Astrocyte of the spinal cord (primary cell): ENCODE measurements at places on chromosomes 16 and 17.
A peak's percentile ranks its signal among the peaks of the same experiment; 100 is the strongest.

GRCh38 chr17:38903404-38903803 lies 22.0 kb upstream of the LASP1NB start:
- DNase-seq, result no peak

GRCh38 chr17:7713782-7714181 lies 3.8 kb upstream of the DNAH2 start:
- no peak for DNase-seq

- DNase-seq, result no peak
These were observed 76.3 kb downstream of the AMFR start for GRCh38 chr16:56349086-56349415.

DNA sequence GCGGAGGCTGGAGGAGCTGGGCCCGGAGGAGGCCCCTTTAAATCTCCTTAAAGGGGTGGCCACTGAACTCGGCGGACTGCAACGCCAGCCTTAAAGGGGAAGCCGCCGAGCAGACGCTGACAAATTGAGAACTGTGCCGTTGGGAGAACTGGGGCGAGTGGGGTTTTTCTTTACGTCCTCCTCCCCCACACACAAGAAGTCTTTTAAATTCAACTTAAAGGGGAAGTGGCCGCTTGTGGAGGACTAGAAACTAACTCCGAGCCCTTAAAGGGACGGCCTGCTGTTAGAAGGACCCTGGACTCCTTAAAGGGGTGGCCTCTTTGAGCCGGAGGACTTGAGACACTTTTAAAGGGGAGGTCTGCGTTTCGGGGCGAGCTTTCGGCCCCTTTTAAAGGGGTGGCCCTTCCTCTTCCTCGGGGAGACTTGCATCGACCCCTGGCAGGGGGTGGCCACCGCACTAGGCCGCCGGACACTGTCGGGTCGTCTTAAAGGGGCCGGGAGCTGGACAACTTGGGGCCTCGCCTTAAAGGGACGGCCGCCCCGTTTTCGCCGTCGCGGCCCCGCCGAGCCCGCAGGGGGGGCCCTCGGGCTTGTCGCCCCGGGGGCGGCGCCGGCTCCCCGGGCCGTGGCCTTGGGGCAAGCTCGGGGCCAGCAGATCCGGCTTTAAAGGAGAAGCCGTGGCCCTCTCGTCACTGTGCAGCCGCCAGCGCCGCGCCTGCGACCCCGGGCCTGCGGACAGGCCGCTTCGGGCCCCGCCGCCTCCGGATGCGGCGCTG lies 688 bp downstream of the FBRS start:
- peak; percentile 99 for DNase-seq

GRCh38 chr16:3059041-3059722 lies 6.3 kb upstream of the IL32 start:
- DNase-seq, result peak; percentile 76

DNA sequence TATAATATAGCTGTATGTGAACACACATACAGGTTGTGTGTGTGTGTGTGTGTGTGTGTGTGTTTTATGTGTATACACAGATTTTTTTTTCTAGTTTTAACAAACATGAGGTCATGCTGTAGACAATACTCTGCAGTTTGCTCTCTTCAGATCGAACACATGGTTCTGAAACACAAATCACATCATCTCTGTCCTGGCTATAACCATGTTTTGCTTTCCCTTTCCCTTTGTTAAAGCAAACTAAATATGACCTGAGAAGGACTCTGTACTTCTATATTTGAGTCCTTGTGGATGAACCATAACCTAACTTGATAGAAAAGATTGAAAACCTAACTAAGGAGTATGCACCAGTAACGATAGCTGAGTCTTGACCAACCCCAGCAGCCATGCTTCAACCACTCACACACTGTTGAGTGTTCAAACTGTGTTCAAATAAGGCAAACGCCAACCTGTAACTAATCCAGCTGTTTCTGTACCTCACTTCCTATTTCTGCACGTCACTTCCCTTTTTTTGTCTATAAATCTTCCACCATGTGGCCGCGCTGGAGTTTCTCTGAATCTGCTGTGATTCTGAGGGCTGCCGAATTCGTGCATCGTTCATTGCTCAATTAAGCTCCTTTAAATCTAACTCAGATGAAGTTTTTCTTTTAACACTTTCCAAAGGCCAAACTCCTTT lies 303.8 kb downstream of the HS3ST3B1 start:
- DNase-seq, result no peak

DNA sequence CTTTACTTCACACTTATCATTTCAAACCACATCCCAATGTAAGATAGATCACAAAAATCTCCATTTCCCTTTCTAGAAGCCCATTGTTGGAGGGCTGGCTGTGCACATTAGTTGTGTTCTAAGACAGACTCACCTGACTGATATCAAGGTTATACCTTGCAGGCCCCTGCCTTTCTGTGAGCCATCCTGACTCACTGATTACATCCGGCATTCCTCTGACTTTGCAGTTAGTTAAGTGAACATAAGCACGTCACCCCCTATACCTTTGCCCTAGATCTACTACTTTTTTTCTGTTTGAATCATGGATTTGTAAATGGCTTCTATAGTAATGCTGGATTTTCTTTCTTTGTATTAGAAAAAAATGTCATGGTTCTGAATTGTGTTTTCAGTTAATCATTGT lies 78.3 kb downstream of the TANGO6 start:
- peak; percentile 51 for DNase-seq

DNA sequence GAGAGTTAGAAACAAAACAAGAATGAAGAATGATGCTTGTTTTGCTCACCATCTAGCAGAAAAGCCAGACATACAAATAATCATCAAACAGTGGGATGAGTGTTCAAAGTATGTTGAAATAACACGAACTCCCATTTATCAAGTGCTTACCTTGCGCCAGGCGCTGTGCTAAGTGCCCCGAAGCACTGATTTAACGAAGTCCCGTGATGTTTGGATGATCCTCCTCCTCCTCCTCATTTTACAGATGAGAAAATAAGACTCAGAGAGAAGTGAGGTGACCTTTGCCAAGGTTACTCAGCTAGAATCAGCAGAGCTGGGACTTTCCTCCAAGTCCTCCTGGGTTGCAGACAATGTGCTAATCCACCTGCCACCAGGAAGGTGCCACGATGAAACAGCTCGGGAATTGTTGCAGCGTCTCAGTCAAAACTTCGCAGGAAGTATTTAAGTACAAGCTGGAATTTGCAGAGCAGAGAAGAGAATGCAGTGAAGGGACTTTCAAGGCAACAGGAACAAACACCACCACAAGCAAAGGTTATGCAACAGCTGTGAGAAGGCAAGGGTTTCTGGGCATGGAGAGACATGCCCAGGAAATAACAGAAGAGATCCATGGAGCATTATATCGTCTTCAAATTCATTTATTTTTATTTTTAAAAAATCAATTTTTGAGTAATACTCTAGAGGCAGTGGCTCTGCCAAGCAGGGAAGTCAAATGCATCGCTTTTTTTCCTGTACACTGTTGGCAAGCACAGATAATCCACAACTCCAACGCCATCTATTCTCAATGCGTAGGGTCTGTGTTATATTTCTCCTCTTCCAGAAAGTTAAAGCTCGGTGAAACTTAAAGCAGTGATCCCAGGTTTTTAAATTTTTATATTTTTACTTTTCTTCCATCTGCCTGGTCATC lies 11.1 kb downstream of the PRCD start:
- DNase-seq, result peak; percentile 26

- DNase-seq, result peak; percentile 96
These were observed 408.7 kb downstream of the SLC39A11 start for GRCh38 chr17:72683506-72684404.

- no peak for DNase-seq
These were observed 91.9 kb downstream of the IRF8 start for GRCh38 chr16:85990861-85991301.

- no peak for DNase-seq
These were observed 7.6 kb upstream of the RPL13 start for GRCh38 chr16:89552913-89553312.

- DNase-seq, result no peak
These were observed 5.7 kb upstream of the ATXN1L start for GRCh38 chr16:71840052-71840451.

GRCh38 chr17:2137342-2138098 lies 82.6 kb downstream of the HIC1 start:
- peak; percentile 79 for DNase-seq

DNA sequence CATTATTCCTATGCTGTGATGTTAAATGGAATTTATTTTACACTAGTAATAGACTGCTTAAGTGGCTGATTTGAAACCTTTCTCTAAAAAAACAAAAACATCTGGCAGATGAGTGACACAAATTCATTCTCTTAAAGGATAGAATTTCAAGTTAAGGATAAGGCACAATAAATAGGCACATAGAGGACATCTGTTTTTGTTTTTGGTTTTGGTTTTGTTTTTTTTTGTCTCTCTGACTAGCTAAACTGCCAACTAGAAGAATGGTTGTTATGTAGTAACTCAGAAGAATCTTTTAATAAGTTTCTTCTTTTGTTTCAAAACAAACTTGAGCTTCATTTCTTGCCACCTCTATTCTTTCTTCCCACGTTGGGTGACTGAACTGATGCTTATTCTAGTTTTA lies 5.1 kb upstream of the VPS4A start:
- no peak for DNase-seq

- no peak for DNase-seq
These were observed 26.4 kb upstream of the CD300E start for GRCh38 chr17:74649909-74650308.

GRCh38 chr16:24838554-24839266 lies 7.1 kb upstream of the SLC5A11 start:
- peak; percentile 70 for DNase-seq

GRCh38 chr17:27525316-27525715 lies 69.1 kb downstream of the KSR1 start:
- no peak for DNase-seq

GRCh38 chr16:79845734-79846135 lies 245.2 kb upstream of the MAF start:
- no peak for DNase-seq

DNA sequence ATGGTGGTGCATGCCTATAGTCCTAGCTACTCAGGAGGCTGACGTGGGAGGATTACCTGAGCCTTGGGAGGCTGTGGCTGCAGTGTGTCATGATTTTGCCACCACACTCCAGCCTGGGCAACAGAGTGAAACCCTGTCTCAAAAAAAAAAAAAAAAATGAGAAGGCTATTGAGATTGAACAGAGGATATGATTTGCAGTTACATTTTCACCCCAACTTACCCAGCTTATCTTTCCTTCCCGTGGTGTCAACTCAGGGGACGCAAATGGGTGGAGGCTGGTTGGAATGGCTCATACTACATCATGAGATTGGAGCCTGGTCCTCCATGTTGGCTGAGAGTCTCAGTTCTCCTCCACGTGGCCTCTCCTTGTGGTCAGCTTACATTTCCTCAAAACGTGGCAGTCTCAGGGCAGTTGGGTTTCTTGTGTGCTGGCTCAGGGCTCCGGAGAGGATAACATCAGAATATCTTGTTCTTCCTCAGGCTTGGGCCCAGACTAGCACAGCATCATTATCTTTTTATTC lies 17.2 kb upstream of the NSMCE1 start:
- DNase-seq, result no peak

DNA sequence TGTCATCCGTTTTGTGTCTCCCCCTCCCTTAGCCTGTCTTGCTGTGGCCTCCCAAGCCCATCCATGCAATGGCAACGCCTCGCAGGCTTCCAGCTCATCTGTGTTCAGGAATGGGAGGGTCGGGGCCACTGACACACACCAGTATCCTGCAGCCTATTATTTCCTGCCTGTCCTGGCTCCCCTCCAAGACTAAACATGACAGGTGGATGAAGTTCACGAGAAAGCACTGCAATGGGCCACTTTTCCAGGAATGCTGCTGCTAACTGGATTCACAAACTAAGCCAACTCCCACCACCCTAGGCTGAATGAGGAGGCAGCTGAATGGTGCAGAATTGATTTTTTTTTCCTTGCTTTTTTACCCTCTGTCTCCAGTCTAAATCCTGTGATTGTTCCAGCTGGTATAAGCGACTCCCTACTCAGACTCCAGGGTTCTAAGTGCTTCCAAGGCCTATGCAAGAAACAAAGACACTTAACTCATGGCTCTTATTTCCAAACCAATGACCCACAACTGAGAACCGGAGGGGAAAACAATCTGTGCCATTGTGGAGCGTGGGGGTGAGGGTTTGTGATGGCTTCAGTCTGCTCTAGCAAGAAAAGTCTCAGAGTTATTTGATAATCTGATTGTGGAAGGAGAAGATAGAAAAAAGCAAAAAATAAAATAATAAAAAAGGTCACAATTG lies 23.3 kb downstream of the TMEM100 start:
- DNase-seq, result no peak

GRCh38 chr17:5118219-5118618 lies 2.4 kb downstream of the USP6 start:
- no peak for DNase-seq

DNA sequence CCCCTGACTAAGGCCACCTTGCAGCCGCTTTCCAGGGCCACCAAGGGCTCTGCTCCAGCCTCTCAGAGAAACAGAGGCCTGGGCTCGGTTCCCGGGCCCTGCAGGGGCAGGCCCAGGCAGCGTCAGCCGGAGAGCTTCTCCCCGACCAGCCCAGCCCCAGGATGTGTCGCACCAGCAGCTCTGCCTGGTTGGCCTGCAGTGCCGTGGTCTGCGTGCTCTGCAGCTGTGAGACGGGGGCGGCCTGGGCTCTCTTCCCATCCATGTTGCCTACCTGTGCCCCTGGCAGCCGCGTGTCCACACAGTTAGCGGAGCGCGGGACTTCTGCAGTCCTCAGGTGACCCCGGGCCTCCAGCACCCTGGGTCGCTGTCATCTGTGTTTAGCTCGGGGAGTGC lies 4.8 kb downstream of the IGFALS start:
- no peak for DNase-seq

DNA sequence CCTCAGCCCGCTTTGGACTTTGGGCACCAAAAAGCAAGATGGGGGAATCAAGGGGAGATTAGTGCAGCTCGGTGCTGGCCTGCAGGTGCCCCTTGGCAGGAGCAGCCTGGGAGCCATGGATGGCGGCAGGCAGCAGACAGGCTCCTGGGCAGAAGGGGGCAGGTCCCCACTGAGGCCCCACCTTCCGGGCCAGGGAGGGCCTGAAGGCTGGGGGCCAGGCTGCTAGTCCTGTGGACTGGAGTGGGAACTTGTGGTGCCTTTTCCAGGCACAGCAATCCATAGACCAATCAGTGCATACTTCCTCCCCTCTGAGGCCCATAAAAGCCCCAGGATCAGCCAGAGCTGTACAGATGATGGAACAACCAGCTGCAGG lies 64.0 kb downstream of the USP32 start:
- no peak for DNase-seq
